Tibial artery (tissue), 4 donors: ENCODE measurements at places on chromosomes 12 and 14.

- H3K27ac ChIP-seq = no peak overlapping the region
- no peak for DNase-seq
- no peaks in the 10 kb centered on the region for H3K4me1 ChIP-seq
- no peak overlapping the region for H3K4me3 ChIP-seq
- no peaks in the 10 kb centered on the region for H3K27me3 ChIP-seq
These were observed 41.5 kb upstream of the GNG2 start for GRCh38 chr14:51818748-51819380.

GRCh38 chr12:114685869-114686268 is 1.9 kb upstream of the TBX3 start:
- peaks cover 27% of the 10 kb centered on the region for H3K4me1 ChIP-seq
- H3K27me3 ChIP-seq = peaks cover 35% of the 10 kb centered on the region
- no peak overlapping the region for H3K4me3 ChIP-seq
- H3K27ac ChIP-seq = no peak overlapping the region
- H3K36me3 ChIP-seq = no peaks in the 10 kb centered on the region

DNA sequence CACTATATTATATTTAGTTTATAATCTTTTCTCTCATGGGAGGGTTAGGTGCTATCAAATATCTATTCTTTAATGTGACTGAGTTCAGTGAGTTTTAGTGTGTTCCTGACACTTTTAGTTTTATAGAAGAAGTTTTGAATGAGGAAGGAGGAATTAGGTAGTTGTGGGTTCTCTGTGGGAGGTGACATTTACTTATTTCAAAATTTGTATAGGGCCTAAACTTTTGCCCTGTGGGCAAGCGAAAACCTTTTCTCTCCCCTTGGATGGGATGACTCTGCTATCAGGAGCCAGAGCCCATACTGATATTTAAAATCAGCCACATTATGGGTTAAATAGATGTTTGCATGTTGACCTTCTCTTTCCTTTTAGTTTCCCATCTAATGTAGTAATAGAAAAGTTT is 43.6 kb downstream of the SPATS2 start:
- no peaks in the 10 kb centered on the region for H3K4me1 ChIP-seq
- H3K4me3 ChIP-seq = no peak overlapping the region
- DNase-seq = no peak
- H3K27me3 ChIP-seq = no peaks in the 10 kb centered on the region
- H3K36me3 ChIP-seq = no peaks in the 10 kb centered on the region

GRCh38 chr12:53563452-53564028 is 56.3 kb upstream of the NPFF start:
- no peaks in the 10 kb centered on the region for H3K4me1 ChIP-seq
- no peak overlapping the region for H3K27ac ChIP-seq
- H3K36me3 ChIP-seq = no peaks in the 10 kb centered on the region
- no peak for DNase-seq

- H3K36me3 ChIP-seq = no peaks in the 10 kb centered on the region
- DNase-seq = no peak
- H3K27me3 ChIP-seq = peaks cover 10% of the 10 kb centered on the region
- no peak overlapping the region for H3K27ac ChIP-seq
- no peak overlapping the region for H3K4me3 ChIP-seq
These were observed 51.4 kb upstream of the OAS1 start for GRCh38 chr12:112855375-112855774.

DNA sequence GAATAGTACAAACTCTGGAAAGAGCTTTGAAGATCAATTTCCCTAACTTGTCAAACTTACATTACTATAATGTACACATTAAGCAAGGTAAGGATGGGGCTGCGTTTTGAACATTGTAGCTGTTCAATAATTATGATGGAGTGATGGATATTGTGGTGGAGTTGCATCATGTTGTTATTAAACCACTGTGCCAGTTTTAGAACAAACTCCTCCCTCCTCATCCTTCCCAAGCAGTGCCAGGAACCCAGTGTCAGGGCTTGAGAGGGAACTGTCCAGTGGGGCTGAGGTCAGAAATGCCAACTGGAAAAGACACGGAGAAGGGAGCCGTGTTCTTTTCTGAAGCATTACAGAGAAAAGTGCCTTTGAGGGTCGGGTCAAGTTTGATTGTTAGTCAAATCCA is 31.9 kb upstream of the PAPOLA start:
- DNase-seq = no peak
- H3K36me3 ChIP-seq = no peaks in the 10 kb centered on the region
- no peaks in the 10 kb centered on the region for H3K4me1 ChIP-seq
- no peak overlapping the region for H3K4me3 ChIP-seq
- no peaks in the 10 kb centered on the region for H3K27me3 ChIP-seq

GRCh38 chr12:72747111-72747849 is 475.1 kb downstream of the TRHDE start:
- H3K36me3 ChIP-seq = no peaks in the 10 kb centered on the region
- no peak for DNase-seq
- H3K27ac ChIP-seq = no peak overlapping the region

- DNase-seq = no peak
- peak overlapping the region; percentile 69 for H3K27ac ChIP-seq
- H3K27me3 ChIP-seq = no peaks in the 10 kb centered on the region
- H3K4me1 ChIP-seq = no peaks in the 10 kb centered on the region
These were observed 65.3 kb downstream of the FOXN3 start for GRCh38 chr14:89351516-89352404.

DNA sequence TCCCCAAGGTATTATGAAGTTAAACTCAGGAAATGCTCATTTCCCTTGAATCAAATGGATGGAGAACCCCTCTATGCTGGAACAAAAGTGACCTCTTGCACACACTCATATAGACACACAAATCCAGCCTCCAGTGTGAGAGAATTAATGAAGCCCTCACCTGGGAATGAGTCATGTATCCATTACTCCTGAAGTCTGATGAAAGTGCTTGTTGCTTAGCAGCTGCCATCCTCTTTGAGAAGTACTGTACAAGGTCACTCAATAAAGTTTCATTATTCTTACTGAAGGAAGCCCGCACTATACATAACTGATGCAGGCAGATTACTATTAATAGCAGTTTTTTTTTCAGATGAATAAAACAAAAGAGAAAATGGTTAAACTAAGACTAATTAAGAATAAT is 102.3 kb downstream of the RERG start:
- H3K27ac ChIP-seq = peak overlapping the region; percentile 10
- no peaks in the 10 kb centered on the region for H3K27me3 ChIP-seq
- no peaks in the 10 kb centered on the region for H3K4me1 ChIP-seq
- no peak overlapping the region for H3K4me3 ChIP-seq
- H3K36me3 ChIP-seq = no peaks in the 10 kb centered on the region
- DNase-seq = no peak

- no peaks in the 10 kb centered on the region for H3K27me3 ChIP-seq
- no peak overlapping the region for H3K4me3 ChIP-seq
- H3K36me3 ChIP-seq = no peaks in the 10 kb centered on the region
- no peak for DNase-seq
- no peaks in the 10 kb centered on the region for H3K4me1 ChIP-seq
These were observed 100.4 kb downstream of the TTC6 start for GRCh38 chr14:37695866-37696265.

GRCh38 chr12:109291521-109292341 is 17.4 kb downstream of the FOXN4 start:
- peak; percentile 45 for DNase-seq
- no peaks in the 10 kb centered on the region for H3K36me3 ChIP-seq
- no peaks in the 10 kb centered on the region for H3K27me3 ChIP-seq
- H3K4me1 ChIP-seq = peaks cover 11% of the 10 kb centered on the region
- no peak overlapping the region for H3K27ac ChIP-seq
- H3K4me3 ChIP-seq = peak overlapping the region; percentile 51
